RWPE2 (cell line): ENCODE measurements at places on chromosomes 3 and 15.

DNA sequence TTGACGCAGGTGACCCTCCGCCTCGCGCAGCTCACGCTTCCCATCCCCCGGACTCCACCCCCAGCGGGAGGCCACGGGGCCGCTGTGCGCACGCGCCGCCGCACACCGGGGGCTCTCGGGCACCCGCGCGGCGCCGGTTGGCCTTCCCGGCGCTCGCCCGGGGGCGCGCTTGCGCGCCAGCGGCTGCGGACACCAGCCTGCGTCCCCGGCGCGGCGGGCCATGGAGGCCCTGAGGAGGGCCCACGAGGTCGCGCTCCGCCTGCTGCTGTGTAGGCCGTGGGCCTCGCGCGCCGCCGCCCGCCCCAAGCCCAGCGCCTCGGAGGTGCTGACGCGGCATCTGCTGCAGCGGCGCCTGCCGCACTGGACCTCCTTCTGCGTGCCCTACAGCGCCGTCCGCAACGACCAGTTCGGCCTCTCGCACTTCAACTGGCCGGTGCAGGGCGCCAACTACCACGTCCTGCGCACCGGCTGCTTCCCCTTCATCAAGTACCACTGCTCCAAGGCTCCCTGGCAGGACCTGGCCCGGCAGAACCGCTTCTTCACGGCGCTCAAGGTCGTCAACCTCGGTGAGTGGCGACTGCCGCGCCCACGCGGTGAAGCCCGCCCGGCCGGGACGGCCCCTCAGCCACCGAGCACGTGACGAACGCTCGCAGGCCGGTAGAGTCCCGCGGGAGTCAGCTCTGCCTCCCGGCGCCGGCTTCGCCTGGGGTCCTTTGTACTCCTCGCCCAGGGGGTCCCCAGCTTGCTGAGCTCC lies at the start of gene C15orf61:
TSS of gene C15orf61 (plus strand) at position 103 of the 754 bp plus-strand sequence. CDS start at position 221, 118 bp downstream.
- DNase-seq: peak; percentile 95

GRCh38 chr3:162769564-162769963 lies 1273.0 kb downstream of the OTOL1 start:
- DNase-seq: no peak

GRCh38 chr3:84759361-84759760 lies 199.4 kb upstream of the CADM2 start:
- DNase-seq: no peak

- no peak for DNase-seq
Observed at GRCh38 chr3:57820479-57820878, 64.4 kb downstream of the SLMAP start.

DNA sequence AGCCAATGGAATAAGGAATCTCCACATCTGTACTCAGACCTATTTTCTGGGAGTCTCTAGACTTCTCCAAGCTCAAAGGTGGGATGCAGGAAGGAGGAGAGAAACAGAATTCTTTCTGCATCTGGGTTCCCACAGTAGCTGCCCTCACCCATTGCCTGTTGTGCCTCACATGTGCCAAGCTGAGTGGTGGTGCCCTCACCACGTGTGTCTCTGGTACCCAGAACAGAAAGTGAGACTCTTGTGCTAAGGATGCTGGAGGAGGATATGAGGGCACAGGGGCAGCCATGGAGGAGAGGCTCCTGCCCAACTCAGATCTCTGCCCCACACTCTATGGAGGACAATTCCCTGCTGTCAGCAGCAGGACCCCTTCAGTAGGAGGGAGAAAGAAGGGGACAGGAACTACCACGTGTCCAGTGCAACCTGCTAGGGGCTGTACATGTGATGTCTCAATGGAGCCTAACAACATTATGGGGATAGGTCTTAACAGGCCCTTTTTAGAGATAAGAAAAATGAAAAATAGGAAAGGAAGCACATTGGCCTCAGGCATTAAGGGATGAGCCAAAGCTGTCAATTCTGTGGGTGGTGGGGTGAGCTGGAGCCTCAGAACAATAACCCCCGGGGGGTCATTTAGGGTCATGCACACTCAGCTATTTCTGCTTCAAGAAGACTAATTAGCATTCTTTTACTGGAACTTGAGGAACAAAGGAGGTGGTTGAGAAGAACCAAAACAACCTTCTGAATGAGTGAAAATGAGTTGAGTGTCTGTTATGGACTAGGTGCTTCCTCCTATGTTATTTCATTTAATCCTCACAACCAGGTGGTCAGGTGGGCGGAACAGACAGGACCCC lies 16.3 kb upstream of the NOX5 start:
- no peak for DNase-seq

GRCh38 chr3:167520266-167521005 lies 46.6 kb upstream of the SERPINI2 start:
- DNase-seq: no peak

DNA sequence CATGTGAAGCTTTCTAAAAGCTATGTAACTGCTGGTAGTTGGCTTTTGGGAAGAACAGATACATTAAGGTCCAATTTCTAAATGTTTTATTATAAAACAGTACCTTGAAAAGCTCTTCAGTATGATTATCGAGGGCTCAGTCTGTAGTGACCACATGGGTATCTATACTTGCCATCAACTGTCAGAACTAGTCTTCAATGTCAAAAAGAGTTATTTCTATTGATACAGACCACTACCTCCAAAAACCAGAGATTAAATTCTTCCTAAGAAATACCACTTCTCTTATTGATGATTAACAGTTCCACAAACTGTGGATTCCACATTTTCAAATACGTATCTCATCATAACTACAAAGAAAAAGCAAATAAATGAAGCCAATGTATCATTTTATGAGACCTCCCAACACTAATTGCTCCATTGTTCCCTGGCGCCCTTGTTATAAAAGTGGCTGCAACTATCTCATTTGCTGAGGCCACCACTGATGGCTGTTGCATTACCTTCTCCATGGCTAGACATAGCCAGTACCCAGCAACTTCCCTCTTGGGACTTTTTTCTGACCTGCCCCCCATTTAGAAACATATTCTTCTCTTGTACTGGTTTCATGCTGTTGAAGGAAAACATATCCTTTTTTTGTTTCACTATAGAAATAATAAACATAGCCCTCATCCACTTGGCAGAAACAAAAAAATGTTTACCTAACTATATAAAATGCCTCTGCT lies 33.9 kb upstream of the MBNL1 start:
- DNase-seq: no peak

DNA sequence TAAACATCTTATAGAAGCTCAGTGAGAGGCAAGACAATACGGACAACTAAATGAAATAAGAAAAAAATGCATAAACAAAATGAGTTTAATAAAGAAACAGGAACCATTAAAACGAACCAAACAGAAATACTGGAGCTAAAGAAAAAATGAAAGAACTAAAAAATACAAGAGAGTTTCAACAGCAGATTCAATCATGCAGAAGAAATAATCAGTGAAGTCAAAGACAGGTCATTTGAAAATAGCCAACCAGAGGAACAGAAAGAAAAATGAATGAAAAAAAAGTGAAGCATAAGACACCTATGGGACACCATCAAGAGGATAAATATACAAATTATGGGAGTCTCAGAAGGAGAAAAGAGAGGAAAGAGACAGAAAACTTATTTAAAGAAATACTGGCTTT lies 42.5 kb upstream of the PRR20G start:
- no peak for DNase-seq
